Stimulated activated CD4-positive, alpha-beta T cell treated with anti-CD3 and anti-CD28 coated beads, Interleukin-4, amount 100 ng/mL, for 48 hours (primary cell): ENCODE measurements at places on chromosomes 3 and 15.

DNA sequence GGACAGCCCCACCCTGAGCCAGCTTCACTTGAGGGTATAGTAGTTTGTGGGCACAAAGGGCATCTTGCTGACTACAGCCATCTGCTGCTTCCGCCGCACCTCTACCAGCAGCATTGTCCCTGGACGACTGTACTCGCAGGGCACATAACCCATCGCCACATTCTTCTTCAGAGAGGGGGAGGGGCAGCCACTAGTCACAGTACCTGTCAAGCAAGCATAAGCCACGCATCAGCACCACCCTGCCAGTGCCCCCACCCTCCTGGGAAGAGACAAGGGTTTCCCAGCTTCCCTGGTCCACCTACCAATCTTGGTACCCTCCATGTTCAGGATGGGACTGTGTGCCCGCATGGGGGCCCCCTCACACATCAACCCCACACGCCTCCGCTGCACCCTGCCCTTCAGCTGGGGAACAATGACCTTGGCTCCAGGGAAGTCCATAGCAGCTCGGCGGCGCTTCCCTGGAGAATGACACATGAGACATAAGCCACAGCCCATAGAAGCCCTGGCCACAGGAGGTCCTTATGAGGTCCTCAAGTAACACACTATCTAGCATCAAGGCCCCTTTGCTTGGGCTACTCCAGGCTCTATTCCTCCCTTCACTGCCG lies 4.7 kb downstream of the AMT start:
- DNase-seq = no peak

DNA sequence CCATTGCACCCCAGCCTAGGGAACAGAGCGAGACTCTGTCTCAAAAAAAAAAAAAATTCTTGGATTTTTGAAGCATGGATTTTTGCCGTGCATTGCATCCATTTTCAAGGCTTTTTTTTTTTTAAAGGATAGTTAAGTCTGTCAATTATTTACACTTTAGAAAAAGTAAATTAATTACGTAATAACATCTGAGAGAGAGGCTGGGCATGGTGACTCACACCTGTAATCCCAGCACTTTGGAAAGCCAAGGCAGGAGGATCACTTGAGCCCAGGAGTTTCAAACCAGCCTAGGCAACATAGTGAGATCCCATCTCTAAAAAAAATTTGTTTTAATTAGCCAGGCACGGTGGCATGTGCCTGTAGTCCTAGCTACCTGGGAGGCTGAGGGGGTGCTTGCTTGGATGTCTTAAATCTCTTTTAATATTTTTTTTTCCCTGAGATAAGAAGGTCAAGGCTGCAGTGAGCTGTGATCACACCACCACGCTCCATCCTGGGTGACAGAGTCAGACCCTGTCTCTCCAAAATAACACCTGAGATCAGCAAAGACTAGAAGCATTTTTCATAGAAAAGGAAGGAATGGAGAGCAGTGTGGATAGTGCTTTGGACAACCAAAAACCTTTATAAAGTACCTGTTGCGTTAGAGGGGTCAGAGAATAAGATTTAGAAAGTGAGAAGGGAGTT lies 6.8 kb upstream of the SENP7 start:
- no peak for DNase-seq

DNA sequence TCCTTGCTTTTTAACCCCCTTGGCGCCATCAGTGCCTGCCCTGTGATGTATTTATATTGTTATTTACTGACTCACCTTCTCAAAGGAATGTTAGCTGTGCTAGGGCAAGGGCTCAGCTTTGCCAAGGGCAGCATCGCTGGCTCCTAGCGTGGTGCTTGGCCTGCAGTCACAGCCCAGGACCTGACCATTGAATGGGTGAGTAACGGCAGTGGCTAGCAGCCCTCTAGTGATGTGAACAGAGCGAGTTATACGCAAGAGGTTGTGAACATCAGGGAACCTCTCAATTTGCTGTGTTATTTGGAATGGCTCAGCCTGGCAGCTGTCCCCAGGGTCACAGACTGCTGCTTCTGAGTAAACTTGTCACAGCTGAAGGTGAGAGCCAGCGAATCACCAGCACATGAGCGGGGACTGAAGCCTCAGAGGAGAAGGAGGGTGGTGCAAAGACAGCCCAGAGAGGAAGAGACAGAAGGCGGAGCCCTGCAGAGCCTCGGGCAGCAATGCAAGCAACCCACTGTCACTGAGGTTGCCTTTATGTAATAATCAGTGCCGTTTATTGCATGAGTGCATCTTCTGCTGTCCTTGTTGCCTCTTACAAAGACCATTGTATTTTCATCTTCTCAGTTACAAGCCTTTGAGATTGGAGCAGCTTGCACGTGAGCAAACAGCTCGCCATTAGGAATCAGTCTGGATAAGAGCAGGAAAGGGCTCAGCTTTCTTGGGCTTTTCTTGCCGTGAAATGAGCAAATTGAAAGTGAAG lies 158.3 kb downstream of the SLCO3A1 start:
- peak; percentile 19 for DNase-seq

DNA sequence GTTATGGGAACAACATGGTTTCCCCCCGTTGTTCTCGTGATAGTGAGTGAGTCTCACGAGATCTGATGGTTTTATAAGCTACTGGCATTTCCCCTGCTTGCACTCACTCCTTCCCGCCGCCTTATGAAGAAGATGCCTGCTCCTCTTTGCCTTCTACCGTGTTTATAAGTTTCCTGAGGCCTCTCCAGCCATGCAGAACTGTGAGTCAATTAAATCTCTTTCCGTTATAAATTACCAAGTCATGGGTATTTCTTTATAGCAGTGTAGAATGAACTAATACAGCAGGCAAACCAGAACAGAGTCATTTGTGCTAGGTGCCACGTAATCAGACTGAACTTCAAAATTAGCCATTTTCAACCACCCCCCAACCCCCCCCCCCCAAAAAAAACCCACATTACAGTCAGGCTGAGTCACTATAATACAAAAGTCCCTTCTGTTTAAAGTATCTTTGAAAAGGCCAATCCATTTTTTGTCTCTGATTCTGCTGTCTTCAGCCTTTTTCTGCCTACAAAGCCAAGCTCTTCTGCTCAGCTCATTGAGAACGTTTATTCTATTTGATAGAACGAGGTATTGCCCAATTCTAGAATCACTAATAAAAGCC lies 4.1 kb downstream of the OR4F6 start:
- DNase-seq = no peak

- DNase-seq = no peak
Measured at GRCh38 chr15:75358771-75359536, 9.5 kb downstream of the MAN2C1 start.

DNA sequence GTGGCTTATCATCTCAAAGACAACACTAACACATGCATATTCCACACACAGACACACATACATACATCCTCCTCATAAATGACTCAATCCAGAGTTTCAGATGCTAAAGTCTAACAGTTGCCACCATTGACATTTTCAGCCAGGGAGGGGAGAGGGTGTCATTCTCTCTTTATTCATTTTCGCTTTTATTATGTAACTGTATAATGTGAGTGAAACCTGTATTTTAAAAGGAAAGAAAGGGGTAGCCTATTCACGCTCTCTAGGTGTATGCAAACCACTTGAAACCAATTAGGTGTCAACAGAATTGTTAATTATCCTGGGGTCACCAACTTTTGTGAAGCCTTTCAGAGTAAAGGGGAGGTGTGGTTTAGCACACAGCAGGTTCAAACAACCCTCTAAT lies 1282.9 kb downstream of the ROBO2 start:
- no peak for DNase-seq

DNA sequence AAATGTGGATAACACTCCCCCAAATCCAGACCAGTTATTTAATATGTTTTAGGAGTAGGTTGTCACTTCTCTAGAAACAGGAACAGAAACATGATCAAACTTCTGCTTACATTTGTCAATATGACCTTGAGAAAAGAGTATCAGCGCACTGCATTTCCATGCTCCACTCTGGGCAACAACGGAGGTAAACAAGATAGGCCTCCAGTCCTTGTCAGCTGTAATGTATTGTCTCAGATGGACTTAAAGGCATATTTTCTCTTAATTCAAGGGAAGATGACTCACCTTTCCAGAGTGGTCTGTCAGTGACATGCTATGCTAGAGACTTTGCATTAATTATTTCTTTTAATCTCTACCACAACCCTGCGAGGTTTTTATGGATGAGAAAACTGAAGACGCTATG lies 51.6 kb upstream of the TCF12 start:
- no peak for DNase-seq
